ENCODE measurements at places on chromosomes 11 and 22.

DNA sequence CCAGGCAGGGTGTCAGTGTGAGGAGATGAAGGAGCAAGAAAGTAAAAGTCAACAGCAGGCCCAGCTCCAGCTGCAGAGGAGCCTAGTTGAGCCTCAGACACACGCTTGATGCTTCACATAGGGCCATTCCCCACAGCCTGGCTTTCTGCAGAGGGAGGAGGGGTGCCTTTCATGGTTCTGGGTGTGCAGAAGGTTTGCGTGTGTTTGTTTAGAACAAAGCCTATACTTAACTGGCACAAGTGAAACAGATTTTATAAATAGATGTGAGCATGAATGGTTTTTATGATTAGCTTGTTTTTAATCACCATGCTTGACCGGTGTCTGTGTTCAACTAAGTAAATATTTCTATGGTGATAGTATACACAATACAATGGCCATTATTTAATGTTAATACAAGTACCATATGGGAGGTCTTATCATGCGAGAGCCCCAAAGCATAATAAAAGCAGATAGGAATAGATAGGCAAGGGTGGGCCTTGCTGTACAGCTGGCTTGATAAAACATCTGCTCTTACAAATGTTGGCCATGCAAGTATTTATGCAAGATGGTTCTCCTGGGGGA lies 290.2 kb downstream of the ETS1 start:
- no peak for DNase-seq

DNA sequence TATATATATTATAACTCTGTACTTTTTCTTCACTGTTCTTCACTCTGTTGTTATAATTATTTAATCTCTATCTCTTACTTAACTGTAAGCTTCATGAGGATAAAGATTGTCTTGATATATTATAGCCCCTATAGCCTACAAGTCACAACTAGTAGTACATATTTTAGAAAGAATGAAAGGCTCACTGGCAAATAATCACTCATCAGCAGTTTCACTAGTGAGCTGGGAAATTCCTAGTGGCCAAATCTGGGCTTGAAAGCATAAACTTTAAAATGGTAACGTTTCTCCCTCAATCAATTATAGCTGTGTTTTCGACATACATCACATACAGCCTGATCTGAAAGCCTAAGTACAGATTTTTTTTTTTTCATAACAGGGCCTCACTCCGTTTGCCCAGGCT lies 42.5 kb downstream of the CTSC start:
- DNase-seq, result no peak

DNA sequence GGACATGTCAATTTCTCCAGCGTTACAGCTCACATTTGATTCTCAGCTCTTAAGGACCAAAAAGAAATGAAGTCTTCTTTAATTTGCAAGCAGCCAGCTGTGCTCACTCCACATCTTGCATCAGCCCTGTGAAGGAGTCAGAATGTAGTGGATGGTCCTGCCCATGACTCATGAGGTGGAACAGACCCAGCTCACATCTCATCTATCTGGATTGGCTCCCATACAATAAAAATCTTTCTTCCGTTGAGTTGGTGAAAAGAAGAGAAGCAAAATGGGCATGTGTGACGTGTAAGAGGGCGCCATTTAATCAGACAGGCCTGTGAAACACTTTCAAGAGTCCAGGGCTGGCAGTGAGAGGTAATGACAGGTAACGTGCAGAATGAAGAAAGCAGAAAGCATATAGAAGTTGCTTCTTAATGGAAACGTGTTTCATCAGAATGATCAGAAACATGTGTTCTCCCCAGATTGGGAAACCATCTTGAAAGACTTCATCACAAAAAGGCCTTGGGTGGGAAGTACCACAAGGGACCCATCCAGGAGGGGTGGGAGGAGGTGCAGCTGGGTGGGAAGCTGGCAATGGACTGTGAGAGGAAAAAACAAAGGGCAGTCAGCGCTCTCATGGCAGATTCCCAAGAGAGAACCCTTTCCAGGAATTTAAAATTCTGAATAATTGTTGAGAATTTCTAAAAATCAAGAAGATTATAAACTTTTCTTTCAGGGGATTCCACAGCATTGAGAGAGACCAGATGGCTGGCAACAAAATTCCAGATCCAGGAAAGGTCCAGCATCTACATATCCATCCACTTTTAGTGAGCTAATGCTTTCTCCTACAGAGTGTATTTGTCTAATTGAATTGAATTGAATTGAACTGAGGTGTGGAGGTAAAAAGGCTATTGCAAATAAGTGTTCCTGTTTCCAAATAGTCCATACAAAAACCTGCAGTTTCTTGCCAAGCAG lies 57.0 kb downstream of the ETS1 start:
- no peak for DNase-seq

DNA sequence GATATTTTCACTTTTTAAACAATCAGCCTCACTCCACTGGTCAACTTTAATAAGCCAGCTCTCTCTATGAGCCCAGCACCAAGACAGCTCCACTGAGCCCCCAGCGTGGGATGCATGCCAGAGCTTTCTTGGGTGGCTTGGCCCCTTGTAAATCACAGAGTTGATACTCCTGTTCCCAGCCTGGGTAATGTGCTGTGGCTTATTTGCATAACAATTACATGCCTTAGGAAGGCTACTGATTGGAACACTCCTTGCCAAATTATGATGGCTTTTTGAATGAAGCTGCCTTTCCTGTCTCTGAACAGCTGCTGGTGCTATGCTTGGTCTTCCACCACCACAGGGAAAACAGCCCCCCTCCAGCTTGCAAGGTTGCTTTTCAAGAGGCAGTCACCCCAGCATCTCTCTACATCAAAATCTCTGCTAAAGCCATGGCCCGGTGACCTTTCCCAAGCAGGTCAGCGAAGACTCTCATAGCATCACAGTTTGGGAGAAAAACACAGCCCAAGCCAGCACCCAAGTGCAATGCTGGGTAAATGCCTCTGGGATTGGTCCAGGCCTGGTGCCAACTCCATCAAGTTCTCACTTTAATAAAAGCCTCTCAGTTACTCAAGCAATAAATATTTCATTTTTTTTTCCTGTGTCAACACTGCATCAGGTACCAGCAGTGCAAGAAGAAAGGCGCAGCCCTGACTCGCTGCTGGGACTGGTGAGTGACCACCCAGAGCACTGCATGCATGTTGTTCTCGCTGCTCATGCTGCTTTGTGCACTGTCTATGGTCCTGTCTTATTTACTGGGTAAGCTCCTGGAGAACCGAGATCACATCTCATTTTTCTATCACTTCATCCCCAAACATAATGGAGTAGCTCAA lies 549.3 kb downstream of the OPCML start:
- no peak for DNase-seq

DNA sequence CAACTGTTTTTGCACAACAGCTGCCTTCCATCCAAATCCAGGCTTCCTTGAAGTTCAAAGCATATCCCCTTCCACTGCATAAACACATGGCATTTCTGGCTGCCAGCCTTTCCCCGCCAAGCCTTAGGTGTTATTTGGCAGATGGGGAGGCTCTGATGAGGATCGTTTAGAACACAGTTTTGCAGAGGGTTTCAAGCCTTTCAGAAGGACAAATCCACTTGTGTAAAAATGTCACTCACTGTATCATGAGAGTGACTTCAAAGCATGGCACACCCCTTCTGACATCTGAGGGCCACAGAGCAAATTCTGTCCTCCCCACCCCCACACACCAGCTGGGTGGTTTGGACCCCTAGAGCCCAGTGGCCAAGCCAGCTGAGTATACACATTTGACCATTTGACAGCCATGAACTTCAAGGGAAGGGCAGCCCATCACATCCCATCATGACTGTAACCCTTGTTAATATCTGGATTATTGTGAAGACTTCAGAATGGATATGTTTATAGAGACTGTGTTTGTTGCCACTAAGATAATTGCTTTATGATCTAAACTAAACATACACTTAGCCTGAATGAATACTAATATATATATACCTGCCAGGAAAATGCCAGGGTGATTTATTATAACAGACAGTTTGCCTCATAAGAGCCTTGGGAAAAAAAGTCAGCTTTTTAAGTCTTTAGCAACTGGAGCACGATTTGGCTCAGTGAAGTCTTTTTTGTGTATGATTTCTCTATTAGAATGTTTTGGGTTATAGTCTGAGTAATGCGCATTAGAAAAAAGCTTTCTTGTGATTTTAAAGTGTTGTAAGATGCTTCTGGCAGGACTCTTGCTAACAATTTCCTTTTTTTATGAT lies 31.9 kb downstream of the FBLN1 start:
- no peak for DNase-seq

DNA sequence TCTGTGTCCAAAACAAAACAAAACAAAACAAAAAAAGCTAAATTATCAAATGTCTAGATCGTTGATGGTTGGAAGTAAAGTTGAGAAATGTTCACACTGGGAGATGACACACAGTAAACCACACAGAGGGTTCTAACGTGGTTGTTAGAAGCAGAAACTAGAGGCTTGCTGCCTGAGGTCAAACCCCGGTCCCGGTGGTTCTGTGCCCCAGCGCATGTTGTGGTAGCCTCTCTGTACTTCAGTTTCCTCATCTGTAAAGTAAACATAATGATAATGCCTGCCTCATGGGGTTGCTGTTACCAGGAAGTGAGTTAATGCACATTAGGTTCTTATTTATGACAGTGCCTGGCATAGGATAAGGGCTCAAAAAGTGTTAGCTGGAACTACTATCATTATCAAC lies 33.4 kb downstream of the PPARA start:
- DNase-seq, result no peak

- DNase-seq, result no peak
These were observed 48.9 kb downstream of the ST14 start for GRCh38 chr11:130208241-130209127.

GRCh38 chr22:30267382-30268302 lies 991 bp upstream of the OSM start:
- no peak for DNase-seq

DNA sequence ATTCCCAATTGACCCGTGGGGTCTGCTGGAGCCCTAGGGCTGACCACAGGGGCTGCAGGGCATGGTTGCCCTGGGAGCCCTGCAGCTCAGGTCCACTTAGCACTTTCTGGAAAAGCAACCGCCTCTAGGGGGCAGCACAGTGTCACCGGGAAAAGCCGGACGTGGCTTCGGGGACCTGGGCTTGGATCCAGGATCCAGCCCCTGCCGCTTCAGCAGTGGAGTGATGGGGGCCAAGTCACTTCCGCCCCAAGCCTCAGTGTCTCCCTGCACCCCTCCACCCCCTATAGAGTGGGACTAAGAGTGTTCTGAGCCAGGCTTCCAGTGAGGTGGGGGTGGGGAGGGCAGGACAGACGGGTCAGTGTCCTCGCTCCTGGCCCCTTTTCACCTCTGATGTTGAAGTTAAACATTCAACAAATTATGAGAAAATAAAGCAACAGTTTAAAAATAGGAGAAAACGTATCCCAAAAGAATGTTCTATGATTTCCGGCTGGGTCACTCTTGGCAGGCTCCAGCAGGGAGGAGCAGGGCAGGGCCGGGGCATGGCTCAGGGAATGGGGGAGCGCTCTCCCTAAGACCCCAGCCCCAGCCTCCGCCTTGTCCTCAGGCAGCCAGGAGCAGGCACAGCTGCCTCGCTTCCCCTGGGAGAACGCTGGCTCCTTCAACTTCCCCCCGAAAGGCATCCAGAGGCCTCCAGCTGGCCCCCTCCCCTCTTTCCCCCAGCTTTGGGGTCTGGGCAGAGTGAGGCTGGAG lies 96.5 kb upstream of the FGF3 start:
- no peak for DNase-seq

GRCh38 chr11:69834251-69834650 lies 15.0 kb upstream of the FGF3 start:
- DNase-seq, result no peak

GRCh38 chr22:28710576-28711191 lies 30.9 kb downstream of the CHEK2 start:
- DNase-seq, result no peak

DNA sequence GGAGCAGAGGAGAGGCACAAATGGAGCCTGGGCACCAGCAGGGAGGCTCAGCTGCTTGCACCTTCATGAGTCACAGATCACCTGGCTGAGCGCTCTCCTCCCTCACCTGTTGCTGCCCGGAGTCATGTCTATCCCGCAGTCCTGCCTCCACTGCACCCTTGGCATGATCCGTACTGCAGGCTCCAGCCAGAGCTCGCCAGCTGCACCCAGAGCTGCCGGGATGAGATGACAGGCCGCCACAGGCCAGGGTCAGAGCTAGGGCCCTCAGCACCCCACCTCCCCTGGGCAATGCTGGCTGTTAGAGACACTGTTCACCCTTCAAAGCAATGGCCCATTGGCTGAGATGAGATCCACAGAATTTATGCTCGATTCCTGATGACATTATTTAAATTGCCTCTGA lies 702.8 kb downstream of the TBC1D22A start:
- DNase-seq, result no peak

- DNase-seq, result no peak
These were observed 11.1 kb downstream of the TTC38 start for GRCh38 chr22:46278656-46279645.

GRCh38 chr22:35663371-35663770 lies 15.1 kb downstream of the APOL6 start:
- no peak for DNase-seq

- DNase-seq, result no peak
These were observed 111.7 kb downstream of the NECTIN1 start for GRCh38 chr11:119617340-119617713.

GRCh38 chr11:132278801-132279574 lies 908.6 kb downstream of the NTM start:
- DNase-seq, result no peak

DNA sequence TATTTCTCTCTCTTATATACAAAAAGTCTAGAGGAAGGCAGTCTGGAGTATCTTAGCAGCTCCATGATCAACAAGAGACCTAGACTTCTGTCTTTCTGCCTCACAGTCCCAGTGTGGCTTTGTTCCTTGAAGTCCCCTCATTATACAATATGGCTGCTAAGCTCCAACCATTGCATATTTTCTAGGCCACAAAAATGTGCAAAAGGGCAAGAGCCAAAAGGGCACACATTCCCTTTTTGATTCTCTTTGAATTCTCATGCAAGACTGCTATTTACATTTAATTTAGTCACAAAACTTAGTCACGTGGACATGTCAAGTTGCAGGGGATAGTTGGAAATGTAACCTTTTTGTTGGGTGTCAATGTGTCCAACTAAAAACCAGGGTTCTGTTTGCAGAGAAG lies 64.2 kb upstream of the OLFML1 start:
- no peak for DNase-seq

GRCh38 chr11:73186294-73186850 lies 31.7 kb upstream of the P2RY2 start:
- DNase-seq, result no peak

GRCh38 chr11:6204706-6205105 lies 651 bp upstream of the C11orf42 start:
- DNase-seq, result no peak

- no peak for DNase-seq
These were observed 14.2 kb upstream of the RFPL2 start for GRCh38 chr22:32219026-32219425.

DNA sequence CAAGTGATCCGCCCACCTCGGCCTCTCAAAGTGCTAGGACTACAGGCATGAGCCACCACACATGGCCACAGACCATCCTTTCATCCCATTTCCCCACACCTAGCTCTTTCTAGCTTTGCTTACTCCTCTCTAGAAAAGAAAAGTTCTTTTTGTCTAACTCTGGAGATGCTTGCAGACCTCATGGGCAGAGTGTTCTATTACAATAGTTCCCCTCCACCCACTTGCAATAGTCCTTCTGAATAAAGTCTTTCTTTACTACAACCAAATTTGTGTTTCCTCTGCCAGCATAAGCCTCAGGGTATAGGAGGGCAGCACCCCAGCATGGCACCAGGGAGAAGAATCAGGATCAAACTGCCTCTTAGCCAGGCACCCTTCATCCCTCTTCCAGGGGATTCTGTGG lies 18.8 kb upstream of the RTL6 start:
- no peak for DNase-seq

GRCh38 chr11:18171377-18172000 lies 1.1 kb upstream of the MRGPRX4 start:
- no peak for DNase-seq

GRCh38 chr11:97567801-97568200 lies 1178.0 kb downstream of the JRKL start:
- DNase-seq, result no peak

- DNase-seq, result no peak
These were observed 537.8 kb upstream of the CCDC179 start for GRCh38 chr11:23398052-23398451.
